ENCODE measurements at places on chromosomes 6 and 20.

DNA sequence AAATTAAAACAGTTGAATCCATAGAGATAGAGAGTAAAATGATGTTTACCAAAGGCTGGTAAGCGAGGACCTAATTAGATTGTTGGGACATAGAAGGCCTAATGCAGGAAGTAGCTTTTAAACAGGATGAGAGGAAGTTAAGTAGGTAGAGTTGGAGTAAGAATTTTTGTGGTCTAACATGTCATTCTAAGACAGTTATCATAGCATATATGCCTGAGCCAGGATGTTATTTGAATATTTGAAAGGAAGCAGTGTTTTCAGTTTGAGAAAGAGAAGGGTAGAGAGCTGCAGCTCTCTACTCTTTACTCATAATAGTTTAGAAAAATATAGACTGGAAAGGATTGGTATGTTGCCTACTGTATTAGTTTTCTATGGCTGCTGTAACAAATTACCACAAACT is 121.6 kb downstream of the MEI4 start:
- DNase-seq, result no peak

DNA sequence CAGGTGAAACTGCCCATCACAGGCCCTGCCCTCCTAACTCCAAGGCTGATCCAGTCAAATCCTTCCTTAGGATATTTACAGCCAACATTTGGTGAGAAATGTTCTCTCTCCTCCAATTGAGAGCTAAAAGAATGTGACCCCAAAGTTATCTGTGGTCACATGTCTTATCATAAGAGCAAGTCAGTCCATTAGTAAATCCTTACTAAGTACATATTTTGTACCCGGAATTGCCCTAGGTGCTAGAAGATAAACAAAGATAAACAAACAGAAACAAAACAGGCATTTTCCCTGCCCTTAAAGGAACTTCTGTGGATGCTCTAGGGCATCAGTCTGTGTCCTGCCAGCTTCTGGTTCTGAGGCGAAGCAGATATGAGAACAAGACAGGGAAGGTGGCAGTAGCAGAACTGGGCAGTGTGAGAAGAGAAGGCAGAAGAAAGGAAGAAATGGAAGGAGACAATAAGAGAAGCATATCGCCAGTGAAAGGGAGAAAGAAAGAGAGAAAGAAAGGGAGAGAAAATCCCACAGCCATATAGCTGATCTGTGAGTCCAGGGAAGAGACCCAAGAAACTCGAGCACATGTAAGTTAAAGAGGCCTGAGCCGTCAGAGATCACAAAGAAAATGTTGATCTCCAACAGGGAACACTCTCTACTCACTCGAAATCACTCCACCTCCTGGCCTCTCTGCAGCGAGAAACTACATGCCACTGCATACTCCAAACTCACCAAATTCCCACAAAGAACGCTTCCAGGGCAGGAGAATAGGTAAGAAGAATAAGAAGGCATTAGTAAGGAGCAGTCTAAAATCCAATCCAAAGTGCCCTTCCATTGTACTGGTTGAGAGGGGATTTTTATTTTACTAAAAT is 41.7 kb downstream of the CDK5RAP1 start:
- DNase-seq, result no peak

- no peak for DNase-seq
Observed at GRCh38 chr6:73207221-73207837, 18.0 kb downstream of the KHDC1L start.

DNA sequence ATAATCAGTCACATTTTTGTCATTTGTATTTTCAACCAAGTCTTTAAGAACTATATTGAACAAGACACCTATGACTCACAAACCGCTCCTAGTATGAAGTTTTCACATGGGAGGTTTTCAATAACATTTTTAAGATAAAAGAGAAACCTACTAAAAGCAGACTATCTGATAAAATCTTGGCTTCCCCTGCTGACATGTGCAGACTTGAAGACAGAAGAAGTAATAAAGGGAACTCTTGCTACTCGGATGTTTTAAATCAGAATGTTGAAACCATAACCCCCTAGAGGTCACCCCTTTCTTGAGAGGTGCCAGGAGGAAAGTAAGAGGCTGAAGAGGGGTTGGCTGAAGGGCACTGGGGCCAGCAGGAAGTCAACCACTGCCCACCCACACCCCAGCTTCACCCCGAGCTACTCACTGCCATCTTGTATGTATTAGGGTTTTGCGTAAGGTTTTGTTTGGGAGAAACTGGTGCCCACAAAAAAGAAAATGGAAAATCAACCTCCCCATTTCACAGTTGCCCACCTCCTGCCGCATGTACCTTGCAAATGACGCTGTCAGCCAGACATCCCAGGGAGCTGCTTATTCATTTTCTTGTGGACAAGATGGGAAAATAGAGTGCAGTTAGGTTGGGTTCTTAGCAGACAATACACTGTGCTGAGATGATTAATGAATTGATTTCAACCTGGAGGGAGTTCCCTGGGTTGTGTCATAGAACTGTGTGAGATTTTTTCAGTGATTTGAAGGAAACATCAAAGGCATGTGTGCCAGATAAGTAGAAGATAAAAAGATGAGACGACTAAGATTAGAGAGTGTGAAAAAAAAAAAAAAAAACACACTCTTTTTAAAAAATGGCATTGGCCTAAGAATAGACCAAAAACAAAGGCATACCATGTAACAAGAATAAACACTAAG is 83.2 kb upstream of the TAB2 start:
- peak; percentile 48 for DNase-seq

- no peak for DNase-seq
Observed at GRCh38 chr20:13007596-13007995, 1.2 kb upstream of the SPTLC3 start.

GRCh38 chr6:6694368-6694780 is 105.9 kb downstream of the LY86 start:
- DNase-seq, result no peak

- no peak for DNase-seq
Observed at GRCh38 chr6:97557355-97557754, 274.3 kb upstream of the MMS22L start.
